ENCODE measurements at places on chromosomes 3 and 15. TPM values are rescaled to one million over a fixed set of nuclear protein-coding genes. Genes with fewer than 3 reads are reported as not detected.

Gene XCR1
- polyA plus RNA-seq = 0.14 TPM

GRCh38 chr15:100889385-100890050 is 9.9 kb downstream of the ALDH1A3 start:
- no peak for DNase-seq

GRCh38 chr3:188691665-188692064 is 480.1 kb upstream of the TPRG1 start:
- no peak for DNase-seq

GRCh38 chr3:117814975-117815374 is 1105.4 kb downstream of the TUSC7 start:
- no peak for DNase-seq

Gene CYP8B1
- polyA plus RNA-seq = 0.10 TPM

DNA sequence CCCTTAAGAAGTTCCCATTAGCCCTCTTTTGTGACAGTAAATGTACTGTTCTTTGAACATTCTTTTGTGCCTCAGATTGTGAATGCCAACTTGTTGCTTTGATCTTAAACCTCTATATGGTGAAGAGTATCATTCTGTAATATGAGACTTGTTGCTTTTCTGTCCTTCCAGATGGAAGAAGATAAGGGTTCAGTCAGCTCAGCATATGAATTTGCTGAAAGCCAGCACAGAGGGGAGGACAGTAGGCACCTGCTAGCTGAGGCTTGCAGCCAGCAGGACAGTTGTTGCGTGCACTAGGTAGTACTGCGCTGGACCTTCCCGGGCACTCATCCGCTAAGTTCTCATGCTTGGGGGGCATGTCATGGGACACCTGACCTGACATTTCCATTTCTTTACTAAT is 74.7 kb downstream of the DCUN1D1 start:
- no peak for DNase-seq

- peak; percentile 90 for DNase-seq
Observed at GRCh38 chr3:100260081-100260684, 609 bp upstream of the TBC1D23 start.

- DNase-seq = no peak
Observed at GRCh38 chr15:22958487-22959280, 21.5 kb downstream of the CYFIP1 start.

Gene FBXW12
- 0.22 TPM for polyA plus RNA-seq

Gene ZNF35
- 7.4 TPM for polyA plus RNA-seq

- DNase-seq = no peak
Observed at GRCh38 chr3:29176501-29176900, 104.4 kb upstream of the RBMS3 start.

Gene USP50
- polyA plus RNA-seq = 0.34 TPM

GRCh38 chr3:13275376-13276005 is 144.6 kb downstream of the NUP210 start:
- no peak for DNase-seq

DNA sequence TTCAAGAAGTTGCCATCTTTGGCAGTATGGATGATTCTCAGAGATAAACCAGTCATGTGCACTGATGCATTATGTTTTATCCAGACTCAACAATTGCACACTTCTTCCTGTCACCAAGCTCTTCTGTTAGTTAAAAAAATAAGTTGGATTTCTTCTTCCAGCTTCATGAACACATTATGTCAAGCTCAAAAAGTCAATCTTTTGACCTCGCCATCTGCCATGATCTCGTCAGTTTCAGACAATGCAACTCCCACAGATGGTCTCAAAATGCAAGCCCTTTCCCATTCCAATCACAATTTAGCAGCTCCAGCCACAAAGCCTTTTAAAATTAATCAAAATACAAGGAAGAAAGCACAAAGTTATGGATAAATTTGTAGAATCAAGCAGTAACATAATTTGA is 42.8 kb downstream of the TFDP2 start:
- DNase-seq = no peak

- DNase-seq = no peak
Observed at GRCh38 chr15:75033809-75034208, 10.4 kb downstream of the PPCDC start.

Measured in muscle of arm (tissue), 14 donors.